ENCODE measurements at places on chromosomes 11 and 22.

DNA sequence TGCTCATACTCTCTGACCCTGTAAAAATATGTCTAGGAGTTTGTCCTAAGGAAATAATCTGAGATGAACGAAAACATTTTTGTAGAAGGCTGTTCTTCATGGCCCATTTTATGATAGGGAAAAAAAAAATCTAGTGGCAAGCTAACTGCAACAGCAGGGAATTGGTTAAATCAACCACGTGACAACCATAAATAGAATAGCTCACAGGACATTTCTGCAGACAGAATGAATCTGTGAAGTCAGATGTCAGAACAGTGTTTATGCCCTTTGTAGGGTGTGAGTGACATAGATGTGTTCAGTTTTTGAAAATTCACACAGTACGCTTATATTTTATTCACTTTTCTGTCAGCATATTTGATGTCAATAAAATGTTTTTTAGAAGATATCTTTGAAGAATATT lies 16.1 kb downstream of the ARHGAP1 start:
- no peak for DNase-seq

DNA sequence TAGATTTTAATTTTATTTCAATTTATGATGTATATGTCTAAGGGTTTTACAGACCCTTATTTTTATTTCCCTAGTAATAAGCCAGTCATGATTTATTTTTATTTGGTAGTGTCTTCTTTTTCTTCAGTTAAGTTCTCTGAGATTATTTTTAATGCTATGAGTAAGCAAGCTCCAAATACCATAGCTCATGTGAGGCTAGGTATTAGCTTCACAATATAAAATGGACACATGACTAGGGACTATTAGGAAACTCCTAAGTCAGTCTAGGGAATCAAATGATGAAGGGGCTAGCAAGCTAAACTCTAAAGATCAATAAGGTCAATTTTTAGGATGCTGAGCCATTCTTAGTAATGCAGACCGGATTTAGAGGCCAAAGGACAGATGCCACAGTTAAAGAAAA lies 45.9 kb downstream of the CKAP5 start:
- DNase-seq = no peak

- no peak for DNase-seq
These were observed 1.4 kb downstream of the ARHGAP20 start for GRCh38 chr11:110710628-110711381.

GRCh38 chr11:91305402-91305801 lies 919.2 kb upstream of the FAT3 start:
- no peak for DNase-seq

DNA sequence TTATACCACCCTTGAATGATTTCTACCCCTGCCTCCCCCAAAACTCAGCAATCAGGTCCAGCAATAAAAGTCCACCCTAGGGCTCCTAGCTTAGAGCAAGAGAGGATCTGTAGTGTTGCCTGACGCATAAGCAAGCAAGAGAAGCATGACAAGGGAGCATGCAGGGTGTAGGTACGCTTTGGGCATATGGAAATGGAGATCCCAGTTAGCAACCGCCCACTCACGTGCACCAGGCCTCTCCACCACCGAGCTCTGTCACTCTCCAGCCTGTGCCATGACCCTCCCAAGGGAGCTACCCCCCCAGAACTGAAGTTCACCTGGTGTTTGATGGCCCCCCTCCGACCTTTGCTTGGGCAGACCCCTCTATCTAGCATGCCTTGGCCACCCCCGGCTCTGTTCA lies 39.4 kb downstream of the SERPINH1 start:
- DNase-seq = no peak

GRCh38 chr11:74307434-74307833 lies 4.0 kb downstream of the P4HA3 start:
- no peak for DNase-seq

- peak; percentile 19 for DNase-seq
These were observed 117.1 kb downstream of the LDLRAD3 start for GRCh38 chr11:36060926-36061325.

- peak; percentile 83 for DNase-seq
These were observed 615 bp downstream of the POLD4 start for GRCh38 chr11:67352546-67353316.

- no peak for DNase-seq
These were observed 56.8 kb upstream of the FADD start for GRCh38 chr11:70146299-70146698.

DNA sequence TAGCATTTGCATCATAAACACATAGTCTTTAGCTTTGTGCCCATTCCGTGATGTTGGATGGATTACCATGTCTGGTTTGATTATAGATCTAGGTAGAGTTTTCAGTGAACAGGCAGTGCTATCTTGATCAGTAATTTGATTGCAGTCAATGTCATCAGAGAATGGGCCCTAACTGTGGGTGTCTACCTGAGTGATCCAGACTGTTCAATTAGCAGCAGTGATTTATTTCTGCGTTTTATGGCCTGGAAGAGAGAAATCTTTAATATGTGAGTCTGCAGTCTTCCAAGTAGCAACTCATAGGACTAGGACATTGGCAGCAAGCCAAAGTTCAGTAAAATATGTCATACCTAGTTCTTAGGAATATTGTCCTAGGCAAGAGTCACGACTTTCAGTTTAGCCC lies 80.3 kb downstream of the CASP12 start:
- DNase-seq = no peak

GRCh38 chr11:95330302-95330701 lies 99.3 kb upstream of the SESN3 start:
- DNase-seq = no peak

- DNase-seq = peak; percentile 9
These were observed 10.2 kb upstream of the SC5D start for GRCh38 chr11:121282386-121282785.

- DNase-seq = no peak
These were observed 129.1 kb downstream of the EHF start for GRCh38 chr11:34749666-34750659.

- no peak for DNase-seq
These were observed 28.6 kb downstream of the C22orf42 start for GRCh38 chr22:32130464-32130863.

GRCh38 chr22:27461470-27461869 lies 340.1 kb downstream of the MN1 start:
- DNase-seq = no peak

DNA sequence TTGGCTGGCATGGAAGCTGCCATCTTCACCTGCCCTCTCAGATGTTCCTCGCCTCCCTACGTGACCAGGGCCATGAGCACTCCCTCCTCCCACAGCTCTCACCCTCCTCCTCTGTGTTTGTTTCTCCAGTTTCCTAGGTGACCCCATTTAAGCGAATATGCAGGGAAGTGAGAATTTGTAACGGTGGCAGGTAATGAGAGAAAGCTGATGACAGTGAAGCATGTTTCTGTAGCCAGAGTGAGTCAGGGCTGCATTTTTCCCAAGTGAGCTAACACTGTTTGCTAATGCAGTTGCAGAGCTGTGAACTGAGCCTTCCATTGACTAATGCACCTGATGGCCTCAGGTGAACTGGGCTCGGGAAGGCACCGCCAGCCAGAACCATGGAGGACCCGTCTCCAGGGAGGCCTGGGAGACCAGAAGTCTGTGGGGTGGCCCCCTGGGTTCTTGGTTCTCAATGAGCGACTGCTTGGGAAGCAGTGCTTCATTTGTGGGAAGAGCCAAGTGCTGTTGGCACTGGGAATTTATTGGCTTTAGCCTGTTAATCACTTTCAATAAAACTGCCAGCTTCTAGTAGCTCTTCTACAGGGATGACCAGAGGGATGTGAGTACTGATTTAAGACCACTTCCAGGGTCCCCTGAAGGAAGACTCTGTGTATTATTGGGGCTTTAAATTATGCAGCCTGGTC lies 64.5 kb downstream of the BARX2 start:
- no peak for DNase-seq

GRCh38 chr11:73866095-73866579 lies 10.5 kb downstream of the COA4 start:
- DNase-seq = no peak

GRCh38 chr11:118910309-118911112 lies 15.2 kb downstream of the BCL9L start:
- DNase-seq = no peak

GRCh38 chr11:113474362-113475159 lies 637 bp downstream of the DRD2 start:
- peak; percentile 64 for DNase-seq

DNA sequence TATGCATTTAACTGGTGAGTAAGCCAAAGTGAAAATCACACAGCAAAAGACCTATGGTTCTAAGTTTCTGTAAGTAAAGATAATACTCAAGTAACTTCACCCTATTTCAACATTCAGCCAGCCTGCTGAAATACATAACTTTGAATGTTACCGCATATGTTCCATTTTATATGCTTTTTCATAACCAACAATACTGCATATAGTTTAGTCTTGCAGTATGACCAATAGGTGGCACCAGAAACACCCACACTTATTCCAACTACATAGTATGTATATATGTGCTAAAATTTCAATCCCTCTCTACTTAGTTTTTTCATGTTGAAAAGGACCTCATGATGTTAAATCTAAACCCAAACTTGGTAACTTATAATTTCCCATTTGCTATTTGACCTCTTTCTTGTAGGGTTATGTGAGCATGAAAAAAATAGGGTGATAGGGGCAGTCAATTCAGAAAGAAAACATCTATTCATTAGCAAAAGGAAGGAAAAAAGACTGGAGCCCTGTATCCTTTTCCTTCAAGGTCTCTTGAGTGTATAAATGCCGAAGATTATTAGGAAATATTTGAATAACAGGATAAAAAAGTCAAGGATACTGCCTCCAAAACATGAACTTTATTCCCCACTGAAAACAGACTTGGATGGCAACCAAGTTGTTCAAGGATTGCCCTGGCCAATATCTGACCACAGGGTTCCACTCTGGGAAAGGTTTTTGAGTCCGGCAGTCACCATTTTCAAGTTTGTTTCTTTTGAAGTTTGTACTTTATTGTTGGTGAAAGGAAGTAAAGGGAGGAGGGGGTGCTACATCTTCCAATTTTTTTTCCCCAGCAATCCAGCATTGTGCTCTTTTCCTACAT lies 23.8 kb upstream of the FZD4 start:
- peak; percentile 64 for DNase-seq

- DNase-seq = no peak
These were observed 11.0 kb downstream of the APOA4 start for GRCh38 chr11:116812109-116812508.

- DNase-seq = peak; percentile 89
These were observed 5.2 kb upstream of the MUC5AC start for GRCh38 chr11:1152316-1153104.

GRCh38 chr11:113308601-113309000 lies 5.8 kb upstream of the TTC12 start:
- DNase-seq = no peak

GRCh38 chr11:65003282-65003681 lies 6.5 kb upstream of the BATF2 start:
- peak; percentile 40 for DNase-seq

DNA sequence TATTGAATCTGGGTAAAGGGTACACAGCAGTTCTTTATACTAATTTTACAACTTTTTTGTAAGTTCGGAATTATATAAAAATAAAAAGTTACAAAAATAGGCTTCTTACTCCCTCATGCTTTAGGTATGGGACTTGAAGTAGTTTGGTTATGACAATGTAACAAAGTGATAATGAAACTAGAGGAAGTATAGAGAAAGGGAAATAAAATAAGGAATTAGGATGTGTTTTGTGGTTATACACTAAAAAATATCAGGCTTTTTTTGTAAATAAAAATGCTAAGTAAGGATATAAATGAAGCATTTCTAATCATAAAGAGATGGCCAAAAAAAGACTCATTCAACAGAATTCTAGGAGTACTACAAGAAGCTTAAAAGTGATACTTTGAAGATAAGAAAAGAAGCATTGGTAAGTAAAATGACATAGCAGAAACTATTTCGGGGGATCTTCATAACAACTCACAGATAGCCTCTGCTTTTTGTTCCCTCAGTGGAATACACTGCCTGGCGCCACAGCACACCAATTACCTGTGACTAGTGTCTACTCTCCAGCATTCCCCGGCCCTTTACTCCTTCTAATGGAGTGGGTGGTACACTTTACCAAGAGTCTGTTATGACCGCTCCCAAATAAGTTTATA lies 322.7 kb upstream of the PITPNB start:
- DNase-seq = no peak

GRCh38 chr11:2584812-2585565 lies 114.8 kb downstream of the KCNQ1OT1 start:
- no peak for DNase-seq

DNA sequence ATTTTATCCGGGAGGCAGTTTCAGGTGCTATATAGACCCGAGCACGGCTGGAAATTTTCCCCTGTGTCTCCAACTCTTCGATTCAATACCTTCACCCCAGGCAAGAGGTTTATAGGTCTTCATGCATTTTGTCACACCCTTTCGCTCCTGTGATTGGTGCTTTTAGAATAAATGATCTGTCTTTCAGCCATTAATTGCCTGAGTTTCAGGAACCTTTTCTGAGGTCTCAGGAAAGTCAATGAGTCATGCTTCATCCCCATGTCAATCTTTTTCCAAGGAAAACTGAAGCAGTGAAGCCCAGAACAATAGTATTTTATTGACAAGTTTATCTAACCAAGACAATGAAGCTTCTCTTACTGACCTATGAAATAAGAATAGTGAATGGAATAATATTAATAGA lies 29.9 kb downstream of the FAM181B start:
- DNase-seq = no peak

DNA sequence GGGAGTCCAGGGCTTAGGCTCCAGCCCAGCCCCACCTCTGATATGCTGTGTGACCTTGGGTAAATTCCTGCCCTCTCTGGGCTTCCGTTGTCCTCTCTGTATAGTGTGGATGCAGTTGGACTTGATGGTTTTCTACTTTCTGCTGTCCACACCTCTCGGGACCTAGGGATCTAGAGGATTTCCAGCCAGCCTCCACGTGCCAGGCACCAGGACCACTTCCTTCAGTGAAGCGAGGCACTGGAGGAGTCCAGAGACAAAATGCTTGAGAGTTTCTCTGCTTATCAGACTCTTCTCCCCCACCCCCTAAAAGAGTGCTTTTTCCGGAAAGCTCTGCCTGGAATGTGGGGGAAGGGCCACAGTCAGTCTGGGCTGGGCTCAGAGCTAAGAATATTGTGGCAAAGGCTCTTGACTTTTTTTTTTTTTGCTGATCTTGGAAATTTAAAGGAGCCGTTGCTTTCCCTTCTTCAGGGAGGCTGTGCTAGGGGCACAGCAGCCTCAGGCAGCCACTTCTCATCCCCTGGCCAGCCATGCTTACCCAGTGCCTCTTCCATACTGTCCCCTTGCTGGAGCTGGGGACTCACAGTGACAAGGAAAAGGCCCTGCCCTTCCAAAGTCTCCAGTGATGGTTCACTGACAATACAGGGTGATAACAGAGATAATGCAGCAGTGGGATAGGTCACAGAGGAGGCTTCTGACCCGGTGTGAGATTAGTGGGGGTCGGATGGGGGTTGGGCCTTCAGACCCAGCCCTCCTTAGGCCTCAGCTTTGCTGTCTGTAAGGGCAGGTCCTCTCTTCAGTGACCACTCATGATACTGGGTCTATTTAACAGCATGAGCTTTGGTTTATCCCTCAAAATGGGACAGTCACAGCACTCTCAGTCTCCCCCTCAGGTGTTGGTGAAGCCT lies 2.9 kb upstream of the SERPINH1 start:
- DNase-seq = no peak

GRCh38 chr11:128610721-128611617 lies 23.6 kb upstream of the ETS1 start:
- no peak for DNase-seq
